ENCODE measurements at places on chromosomes 4 and X.

DNA sequence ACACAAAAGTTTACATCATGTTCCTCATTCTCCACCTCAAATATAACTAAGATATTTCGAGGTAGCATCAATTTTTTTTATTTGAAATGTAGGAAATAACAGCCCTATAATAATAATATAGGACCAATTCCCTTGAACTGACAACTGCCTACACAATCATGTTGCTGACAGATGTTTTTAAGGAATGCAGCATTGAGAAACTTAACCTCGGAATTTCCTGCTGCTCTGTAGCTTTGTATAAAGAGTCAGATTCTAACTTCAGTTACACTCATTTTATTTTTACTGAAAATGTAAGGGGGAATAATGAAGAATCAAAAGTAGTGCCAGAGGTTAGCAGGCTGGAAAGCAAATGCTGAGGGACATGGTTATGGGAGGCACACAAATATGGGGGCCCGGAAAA lies 235.8 kb downstream of the RBMX2 start:
- DNase-seq = no peak
- H3K27ac ChIP-seq = no peak overlapping the region
- H3K27me3 ChIP-seq = no peaks in the 10 kb centered on the region
- H3K4me3 ChIP-seq = no peak overlapping the region

DNA sequence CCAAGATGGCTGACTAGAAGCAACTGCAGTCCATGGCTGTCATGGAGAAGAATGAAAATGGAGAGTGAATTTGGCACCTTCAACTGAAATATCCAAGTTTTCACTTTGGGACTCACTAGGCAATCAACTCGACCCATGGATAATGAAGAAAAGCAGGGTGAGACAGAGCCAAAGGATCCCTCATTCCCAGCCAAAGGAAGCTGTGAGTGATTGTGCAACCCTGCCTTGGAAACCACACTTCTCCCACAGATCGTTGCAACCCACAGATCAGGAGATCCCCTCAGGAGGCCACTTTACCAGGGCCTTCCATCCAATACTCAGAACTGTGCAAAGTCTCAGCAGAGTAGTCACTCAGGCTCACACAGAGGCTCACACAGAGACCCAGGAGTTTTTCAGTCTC lies 4.5 kb downstream of the CFAP299 start:
- peaks cover 76% of the 10 kb centered on the region for H3K27me3 ChIP-seq
- DNase-seq = no peak
- no peak overlapping the region for H3K4me3 ChIP-seq
- H3K36me3 ChIP-seq = no peaks in the 10 kb centered on the region

DNA sequence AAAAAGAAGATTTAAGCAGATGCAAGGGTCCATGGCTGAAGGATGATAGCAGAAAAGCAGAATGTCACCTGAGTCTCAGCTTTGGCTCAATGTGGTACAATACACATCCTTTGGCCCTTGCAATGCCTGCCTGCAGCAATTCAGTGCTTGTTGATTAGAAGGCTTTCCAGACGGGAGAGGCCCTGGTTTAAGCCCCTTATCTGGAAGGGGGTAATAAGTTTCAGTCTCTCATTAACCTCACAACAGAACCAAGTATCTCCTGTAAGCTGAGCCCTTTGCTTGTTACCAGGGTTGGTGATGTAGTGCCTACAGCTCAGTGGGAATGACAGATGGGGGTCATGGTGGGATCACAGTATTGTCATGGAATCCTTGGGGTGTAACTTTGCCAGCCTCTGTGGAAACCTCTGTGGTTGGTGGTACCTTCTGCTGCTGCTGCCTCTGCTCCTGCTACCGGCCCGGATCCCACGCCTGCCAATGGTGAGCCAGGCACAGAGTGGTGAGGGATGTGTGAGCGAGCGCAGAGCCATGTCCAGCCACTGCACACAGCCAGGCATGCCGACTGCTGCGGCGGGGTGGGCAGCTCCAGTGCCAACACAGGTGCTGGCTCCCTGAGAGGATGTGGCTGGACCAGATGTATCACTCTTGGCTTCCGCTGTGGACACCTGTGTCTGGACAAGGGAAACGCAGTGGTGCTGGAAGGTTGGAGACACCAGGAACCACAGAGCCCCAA lies 81.2 kb downstream of the ADRA2C start:
- no peaks in the 10 kb centered on the region for H3K36me3 ChIP-seq
- H3K4me1 ChIP-seq = peaks cover 7% of the 10 kb centered on the region
- H3K27me3 ChIP-seq = peaks cover 42% of the 10 kb centered on the region

- peak overlapping the region; percentile 98 for H3K4me3 ChIP-seq
- peak overlapping the region; percentile 97 for H3K27ac ChIP-seq
- H3K36me3 ChIP-seq = no peaks in the 10 kb centered on the region
- H3K27me3 ChIP-seq = peaks cover 11% of the 10 kb centered on the region
- no peak for DNase-seq
These were observed 590 bp upstream of the NAF1 start for GRCh38 chr4:163167333-163167626.

DNA sequence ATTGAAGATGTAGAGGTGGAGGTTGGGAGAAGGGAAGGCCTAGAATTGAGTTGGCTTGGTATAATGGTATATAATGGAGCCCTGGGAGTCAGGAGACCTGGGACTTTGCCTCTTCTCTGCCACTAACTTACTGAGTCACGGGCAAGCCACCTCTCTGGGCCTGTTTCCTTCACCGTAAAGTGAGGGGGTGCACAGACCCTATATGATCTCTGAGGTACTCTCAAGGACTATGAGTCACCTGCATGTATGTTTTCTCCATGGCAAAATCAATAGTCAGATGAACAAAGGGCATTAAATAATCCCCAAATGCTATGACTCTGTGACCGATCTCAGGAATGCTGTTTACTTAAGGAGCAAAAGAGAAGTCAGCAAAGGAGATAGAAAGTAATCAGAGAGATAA lies 5.1 kb downstream of the P2RY4 start:
- H3K27ac ChIP-seq = no peak overlapping the region
- H3K27me3 ChIP-seq = no peaks in the 10 kb centered on the region
- H3K4me3 ChIP-seq = no peak overlapping the region
- peaks cover 10% of the 10 kb centered on the region for H3K36me3 ChIP-seq

DNA sequence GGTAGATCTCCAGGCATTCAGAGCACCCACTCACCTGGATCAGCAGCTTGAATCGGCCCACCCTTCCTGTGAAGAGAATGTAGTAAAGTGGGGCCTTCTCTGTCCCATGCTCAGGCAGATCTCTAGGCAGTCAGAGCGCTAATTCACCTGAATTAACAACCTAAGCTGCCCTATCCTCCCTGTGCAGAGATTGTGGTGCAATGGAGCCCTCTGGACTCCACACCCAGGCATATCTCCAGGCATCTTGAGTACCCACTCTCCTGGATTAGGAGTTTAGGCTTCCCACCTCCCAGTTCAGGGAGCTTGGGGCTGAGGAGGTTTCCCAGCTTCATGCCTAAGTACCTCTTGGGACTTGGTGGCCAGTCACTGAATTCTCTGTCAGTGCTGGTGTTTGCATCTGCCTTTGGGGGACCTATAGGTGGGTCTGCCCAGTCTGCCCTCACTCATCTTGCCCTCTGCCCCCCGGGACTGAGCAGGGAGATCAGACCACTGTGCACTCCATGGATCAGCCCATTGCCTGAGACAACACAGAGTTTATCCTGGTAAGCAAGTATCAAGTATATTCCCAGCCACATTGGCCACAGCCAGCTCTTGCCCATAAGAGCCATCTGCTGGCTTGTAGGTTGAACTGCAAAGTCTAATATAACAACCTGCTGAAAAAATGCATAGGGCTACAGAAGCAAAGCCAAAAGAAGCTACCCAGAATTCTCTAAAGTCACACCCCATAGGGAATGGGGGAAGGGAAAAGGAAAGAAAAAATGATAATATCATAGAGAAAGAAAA lies 372.9 kb downstream of the KLHL13 start:
- no peak overlapping the region for H3K27ac ChIP-seq
- H3K4me3 ChIP-seq = no peak overlapping the region
- H3K27me3 ChIP-seq = no peaks in the 10 kb centered on the region

DNA sequence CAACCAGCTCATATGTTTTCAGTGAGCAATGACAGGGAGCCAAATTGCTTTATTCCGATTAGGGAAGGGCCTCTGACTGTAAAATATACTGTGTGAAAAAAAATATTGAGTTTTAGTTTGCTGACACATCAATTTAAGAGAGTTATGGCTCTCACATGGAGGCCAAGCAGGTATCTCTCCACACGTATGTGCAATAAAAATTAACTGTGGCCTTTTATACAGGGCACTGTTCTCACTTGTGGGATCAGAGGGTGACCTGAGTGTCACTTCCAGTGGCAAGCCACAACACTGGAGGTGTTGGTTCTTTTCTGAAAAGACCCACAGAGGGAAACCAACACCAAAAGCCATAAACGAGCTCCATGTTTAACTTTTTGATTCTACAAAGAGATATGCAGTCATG lies 462.8 kb downstream of the MID1IP1 start:
- DNase-seq = no peak
- no peak overlapping the region for H3K4me3 ChIP-seq
- peaks cover 6% of the 10 kb centered on the region for H3K4me1 ChIP-seq
- no peak overlapping the region for H3K27ac ChIP-seq
- H3K36me3 ChIP-seq = no peaks in the 10 kb centered on the region
- H3K27me3 ChIP-seq = no peaks in the 10 kb centered on the region

DNA sequence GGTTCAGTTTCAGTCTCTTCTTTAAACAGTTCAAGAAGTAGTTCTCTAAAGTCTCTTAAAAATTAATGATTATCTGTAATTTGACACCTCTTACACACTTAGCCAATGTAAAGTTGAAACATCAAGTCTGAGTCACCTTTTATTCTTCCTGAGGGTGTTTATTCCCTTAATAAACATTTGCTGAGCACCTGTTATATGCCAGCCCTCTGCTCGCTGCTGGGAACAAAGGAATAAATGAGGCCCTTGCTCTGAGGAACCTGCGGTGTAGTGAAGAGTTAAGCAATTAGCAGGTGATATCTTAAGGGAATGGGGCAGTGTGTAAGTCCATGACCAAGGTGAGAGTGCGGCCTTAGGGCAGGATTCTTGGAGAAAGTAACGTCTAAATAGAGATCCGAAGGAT lies 5.2 kb upstream of the NDNF start:
- no peaks in the 10 kb centered on the region for H3K36me3 ChIP-seq
- H3K4me3 ChIP-seq = no peak overlapping the region
- no peak for DNase-seq
- H3K27ac ChIP-seq = no peak overlapping the region
- peaks cover 44% of the 10 kb centered on the region for H3K27me3 ChIP-seq

- no peak overlapping the region for H3K27ac ChIP-seq
- peaks cover 8% of the 10 kb centered on the region for H3K36me3 ChIP-seq
- H3K4me3 ChIP-seq = no peak overlapping the region
- no peak for DNase-seq
- H3K27me3 ChIP-seq = no peaks in the 10 kb centered on the region
- no peaks in the 10 kb centered on the region for H3K4me1 ChIP-seq
These were observed 61.1 kb upstream of the RBMX start for GRCh38 chrX:136941396-136942337.

DNA sequence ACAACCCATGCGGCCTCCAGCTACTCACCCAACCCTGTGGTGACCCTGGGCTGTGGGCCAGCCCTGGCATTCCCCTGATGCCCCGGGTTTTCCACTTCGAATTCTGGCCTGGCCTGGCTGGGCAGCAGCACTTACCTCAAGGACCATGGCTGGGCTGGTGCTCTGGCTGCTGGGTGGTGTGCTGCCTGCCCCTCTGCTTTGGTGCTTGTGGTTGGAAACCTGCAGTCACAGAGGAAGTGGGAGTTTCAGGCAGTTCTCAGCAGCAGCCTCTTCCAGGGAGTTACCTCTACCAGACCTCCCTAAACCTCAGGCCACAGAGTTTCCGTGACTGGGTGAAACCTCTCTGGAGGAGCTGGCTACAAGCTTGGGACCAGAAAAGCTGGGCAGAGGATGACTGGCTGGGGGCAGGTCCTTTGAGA lies at the start of gene CXCR3:
TSS of gene CXCR3 (minus strand) at position 209 of the 419 bp plus-strand sequence. CDS start at position 147, 62 bp downstream.
- no peak within 1 kb of the TSS for H3K4me3 ChIP-seq
- H3K4me1 ChIP-seq = no peaks in the 10 kb centered on the region
- peaks cover 4% of the 10 kb centered on the region for H3K36me3 ChIP-seq
- H3K27ac ChIP-seq = no peak within 1 kb of the TSS

- no peak overlapping the region for H3K27ac ChIP-seq
- peaks cover 6% of the 10 kb centered on the region for H3K27me3 ChIP-seq
- peaks cover 6% of the 10 kb centered on the region for H3K4me1 ChIP-seq
- no peak overlapping the region for H3K4me3 ChIP-seq
- peak; percentile 80 for DNase-seq
These were observed 97.5 kb upstream of the ZNF518B start for GRCh38 chr4:10554694-10555093.

- H3K4me3 ChIP-seq = no peak overlapping the region
- peaks cover 25% of the 10 kb centered on the region for H3K4me1 ChIP-seq
- H3K27ac ChIP-seq = no peak overlapping the region
- H3K36me3 ChIP-seq = no peaks in the 10 kb centered on the region
- no peaks in the 10 kb centered on the region for H3K27me3 ChIP-seq
- no peak for DNase-seq
These were observed 31.2 kb downstream of the CCDC149 start for GRCh38 chr4:24881508-24882196.

DNA sequence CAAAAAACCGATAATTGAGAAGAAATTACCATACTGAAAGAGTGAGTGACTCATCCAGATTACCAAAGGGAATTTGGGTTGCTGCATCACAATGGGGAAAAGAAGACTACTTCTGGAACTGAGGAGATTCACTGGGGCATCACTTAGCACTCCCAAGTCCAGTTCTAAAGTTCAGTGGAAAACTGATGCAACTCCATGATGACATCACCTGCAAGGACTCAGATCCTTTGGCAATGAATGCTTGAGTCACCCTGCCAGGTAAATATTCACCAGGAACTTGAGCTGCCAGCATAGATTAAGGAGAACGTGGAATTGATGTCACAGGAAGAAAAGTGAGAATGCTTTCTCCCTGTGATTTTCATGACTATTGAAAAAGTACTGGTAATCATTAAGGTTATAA lies 32.0 kb upstream of the SMIM10L2A start:
- no peaks in the 10 kb centered on the region for H3K27me3 ChIP-seq
- H3K36me3 ChIP-seq = no peaks in the 10 kb centered on the region
- no peak overlapping the region for H3K4me3 ChIP-seq
- DNase-seq = no peak

GRCh38 chr4:109303140-109303496 lies 660 bp upstream of the COL25A1 start:
- H3K27ac ChIP-seq = no peak overlapping the region
- H3K4me1 ChIP-seq = peaks cover 24% of the 10 kb centered on the region
- no peaks in the 10 kb centered on the region for H3K36me3 ChIP-seq
- H3K27me3 ChIP-seq = peaks cover 43% of the 10 kb centered on the region

GRCh38 chr4:138014590-138015288 lies 227.4 kb downstream of the SLC7A11 start:
- no peaks in the 10 kb centered on the region for H3K4me1 ChIP-seq
- H3K4me3 ChIP-seq = no peak overlapping the region
- H3K36me3 ChIP-seq = no peaks in the 10 kb centered on the region
- no peak for DNase-seq
- H3K27ac ChIP-seq = no peak overlapping the region

DNA sequence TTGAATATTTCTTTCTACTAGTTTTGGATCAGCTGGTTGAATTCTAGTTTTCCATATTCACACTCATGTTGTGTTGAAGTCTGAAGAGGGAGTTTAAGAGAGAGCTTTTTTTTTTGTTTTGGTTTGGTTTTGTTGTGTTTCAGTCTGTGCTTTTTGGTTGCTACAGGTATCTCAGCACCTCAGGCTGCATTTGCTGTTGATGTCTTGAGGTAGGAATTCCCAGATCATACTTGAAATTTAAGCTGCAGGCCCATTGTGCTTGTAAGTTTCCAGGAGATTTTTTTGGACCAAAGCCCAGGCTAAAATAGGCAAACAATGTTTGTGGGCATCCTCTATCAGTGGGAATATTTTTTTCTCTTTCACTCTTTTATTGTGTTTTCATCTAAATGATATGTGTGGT lies 190.2 kb upstream of the AGA start:
- H3K27ac ChIP-seq = no peak overlapping the region
- H3K27me3 ChIP-seq = no peaks in the 10 kb centered on the region
- peaks cover 6% of the 10 kb centered on the region for H3K4me1 ChIP-seq
- no peaks in the 10 kb centered on the region for H3K36me3 ChIP-seq

Measured in neural crest cell (in vitro differentiated cells).